ENCODE measurements at places on chromosomes 6 and 20.

- DNase-seq: no peak
Measured at GRCh38 chr20:16098890-16099639, 474.2 kb downstream of the KIF16B start.

DNA sequence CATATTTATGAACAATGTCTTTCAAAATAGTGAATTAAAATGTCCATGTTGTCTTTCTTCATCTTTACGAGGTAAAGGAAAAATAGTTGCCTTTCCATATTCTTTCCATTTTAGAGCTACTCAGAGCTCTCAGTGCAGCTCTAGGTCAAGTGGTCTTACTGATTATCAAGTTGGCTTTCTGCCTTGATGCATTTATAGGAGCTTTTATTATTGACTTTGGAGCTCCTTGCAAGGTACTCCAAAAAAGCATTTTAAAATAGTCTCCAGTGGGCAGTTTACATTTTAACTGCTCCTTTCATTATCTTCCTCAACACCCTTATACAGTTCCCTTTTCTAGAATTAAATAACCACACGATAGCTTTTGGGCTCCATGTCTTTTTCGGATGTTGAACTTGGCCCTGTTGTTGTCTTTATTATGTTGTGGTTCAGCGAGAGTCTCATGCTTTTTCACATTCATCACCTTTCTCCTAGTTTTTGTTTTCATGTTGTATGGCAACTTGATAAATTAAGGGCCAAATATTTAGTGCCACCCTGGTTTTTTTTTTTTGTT lies 122.9 kb downstream of the CLIC5 start:
- DNase-seq: no peak

DNA sequence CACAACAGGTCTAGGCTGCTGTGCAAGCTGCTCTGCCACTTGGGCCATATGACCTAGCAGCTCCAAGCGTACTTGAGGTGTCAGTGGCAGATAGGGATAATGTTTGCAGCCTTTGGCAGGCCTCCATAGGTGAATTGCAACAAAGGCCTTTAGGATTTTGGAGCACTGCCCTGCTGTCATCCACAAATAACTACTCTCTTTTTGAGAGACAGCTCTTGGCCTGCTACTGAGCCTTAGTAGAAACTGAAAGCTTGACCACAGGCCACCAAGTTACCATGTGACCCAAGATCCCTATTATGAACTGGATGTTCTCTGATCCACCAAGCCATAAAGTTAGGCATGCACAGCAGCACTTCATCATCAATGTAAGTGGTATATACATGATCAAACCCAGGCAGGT lies 29.9 kb downstream of the FBXO30 start:
- DNase-seq: no peak

- DNase-seq: no peak
Measured at GRCh38 chr20:46946181-46946624, 51.6 kb downstream of the EYA2 start.

DNA sequence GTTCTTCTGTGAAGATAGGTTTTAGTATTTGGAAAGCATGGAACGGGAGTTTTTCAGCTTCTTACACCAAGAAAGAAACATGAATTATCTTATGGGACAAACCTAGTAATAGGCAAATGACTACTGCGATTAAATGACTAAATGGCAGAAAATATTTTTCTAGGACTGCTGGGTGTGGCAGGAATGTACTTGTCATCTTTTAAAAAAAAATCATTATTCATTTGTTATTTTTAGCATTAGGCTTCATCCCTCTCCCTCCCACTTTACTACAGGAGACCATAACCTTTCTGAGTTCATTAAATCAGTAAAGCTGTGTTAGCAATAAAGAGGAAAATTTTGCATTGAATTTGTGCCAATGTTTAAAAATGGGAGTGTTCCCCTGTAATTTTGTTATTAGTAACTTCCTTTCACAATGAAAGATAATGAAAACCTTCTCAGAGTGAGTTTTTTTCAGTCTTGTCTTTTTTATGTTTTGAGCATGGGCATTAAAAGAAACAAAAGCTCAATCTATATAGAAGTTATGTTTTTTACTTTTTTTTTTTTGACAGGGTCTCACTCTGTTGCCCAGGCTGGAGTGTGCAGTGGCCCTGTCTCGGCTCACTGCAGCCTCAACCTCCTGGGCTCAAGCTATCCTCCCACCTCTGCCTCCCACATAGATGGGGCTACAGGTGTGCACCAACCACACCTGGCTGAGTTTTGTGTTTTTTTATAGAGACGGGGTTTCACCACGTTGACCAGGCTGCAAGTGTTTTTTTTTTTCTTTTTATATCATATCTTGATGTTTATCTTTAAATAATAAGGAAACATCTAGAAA lies 105.6 kb upstream of the CLDN20 start:
- no peak for DNase-seq

GRCh38 chr6:131262060-131262459 lies 126.8 kb downstream of the AKAP7 start:
- DNase-seq: no peak

- no peak for DNase-seq
Measured at GRCh38 chr6:74420221-74420620, 724.2 kb downstream of the CD109 start.

- no peak for DNase-seq
Measured at GRCh38 chr6:54112151-54112650, 958 bp downstream of the MLIP start.

DNA sequence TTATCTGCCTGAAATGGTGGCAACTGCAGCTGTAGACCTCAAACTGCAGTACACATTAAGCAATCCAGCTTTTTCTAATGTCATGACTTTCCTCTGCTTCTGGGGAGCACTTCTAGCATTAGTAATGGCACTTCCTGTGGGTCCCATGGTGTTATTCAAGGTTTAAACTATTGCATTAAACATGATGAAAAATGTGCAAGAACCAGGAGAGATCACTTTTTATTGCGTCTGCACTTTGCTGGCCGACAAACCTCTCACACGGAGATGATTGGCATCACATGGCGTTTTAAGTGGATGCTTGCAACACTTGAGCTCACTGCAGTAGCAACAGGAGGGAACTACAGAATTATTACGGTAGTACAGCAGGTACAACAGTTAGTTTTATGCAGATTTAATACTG lies 148.4 kb downstream of the HIVEP2 start:
- DNase-seq: no peak

DNA sequence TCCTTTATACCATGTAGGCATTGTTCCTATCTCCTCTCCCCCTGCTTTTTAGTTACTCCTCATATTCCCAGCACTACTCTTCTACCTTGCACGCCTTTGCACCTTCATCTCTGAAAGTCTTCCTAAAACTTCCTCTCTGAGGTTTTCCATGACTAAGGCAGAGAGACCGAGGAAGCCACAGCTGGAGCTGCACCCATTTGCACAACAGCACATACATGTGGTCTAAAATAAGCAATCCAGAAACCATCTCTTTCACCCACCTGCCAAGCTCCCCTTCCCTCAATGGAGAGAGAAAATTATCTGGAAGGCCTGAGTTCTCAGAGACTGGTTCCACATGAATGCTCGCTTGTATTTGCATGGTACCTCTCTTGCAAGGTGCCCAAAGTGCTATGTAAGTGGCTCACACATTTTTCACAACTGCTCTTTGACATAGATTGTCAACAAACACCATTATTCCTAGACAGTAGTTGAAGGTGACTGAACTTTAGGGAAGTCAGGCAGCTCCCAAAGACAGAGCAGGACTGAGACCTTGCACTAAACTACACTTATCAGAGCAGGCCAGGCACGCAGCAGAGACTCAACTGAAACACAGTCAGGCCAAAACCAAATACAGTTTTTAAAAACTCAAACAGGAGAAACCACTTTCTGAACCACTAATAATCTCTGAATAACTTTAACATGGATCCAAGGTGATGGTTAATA lies 313.2 kb downstream of the TFAP2A start:
- DNase-seq: no peak

DNA sequence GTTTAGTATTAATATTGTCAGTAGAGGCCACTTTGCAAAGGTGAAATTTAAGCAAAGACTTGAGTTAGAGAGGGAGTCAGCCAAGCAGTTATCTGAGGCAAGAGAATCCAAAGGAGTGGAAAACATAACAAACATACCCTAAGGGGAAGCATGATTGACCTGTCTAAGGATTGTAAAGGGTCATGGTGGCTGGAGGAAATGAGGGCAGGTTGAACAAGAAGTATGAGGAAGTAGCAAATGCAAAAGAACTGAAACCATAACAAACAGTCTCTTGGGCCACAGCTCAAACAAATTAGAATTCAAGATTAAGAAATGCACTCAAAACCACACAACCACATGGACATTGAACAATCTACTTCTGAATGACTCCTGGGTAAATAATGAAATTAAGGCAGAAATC lies 103.2 kb downstream of the FBXO5 start:
- DNase-seq: no peak

DNA sequence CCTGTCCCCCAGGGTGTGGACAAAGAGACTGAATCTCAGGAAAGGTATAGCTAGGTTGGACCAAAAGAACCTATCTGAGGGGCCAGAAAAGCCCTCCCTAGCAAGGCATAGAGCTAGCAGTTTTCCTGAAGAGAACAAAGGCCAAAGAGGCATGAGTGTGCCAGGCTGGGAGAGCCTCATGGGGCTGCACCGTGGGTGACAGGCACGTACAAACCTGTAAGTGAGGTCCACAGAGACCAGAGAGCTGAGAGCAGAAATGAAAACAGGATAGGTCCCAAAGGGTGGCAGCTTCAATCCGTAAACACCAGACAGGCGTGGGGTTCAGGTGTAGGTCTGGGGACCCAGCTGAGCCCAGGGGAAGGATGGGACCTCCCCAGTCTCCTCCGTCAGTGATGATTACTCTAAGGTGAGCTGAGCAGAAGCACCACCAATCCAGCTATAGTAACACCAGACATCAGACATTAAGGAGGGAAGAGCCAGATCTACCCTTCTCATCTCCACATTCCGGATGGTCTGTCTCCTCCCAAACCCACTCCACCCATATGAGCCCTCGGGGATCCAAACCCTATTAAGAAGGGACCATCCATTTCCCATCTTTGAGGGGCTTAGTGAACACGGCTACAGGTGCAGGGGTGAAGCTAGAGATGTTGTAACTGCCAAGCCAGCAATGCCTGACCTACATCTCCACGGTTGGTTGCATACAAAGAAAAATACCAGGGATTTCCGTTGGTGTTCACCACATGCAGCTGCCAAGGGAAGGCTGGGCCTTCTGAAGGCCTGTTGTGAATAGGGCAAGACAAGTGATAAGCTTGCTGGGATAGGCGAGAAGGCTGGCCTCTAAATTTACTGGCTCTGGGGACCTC lies 38.3 kb downstream of the BCL2L1 start:
- DNase-seq: no peak

GRCh38 chr6:80728830-80729229 lies 622.4 kb downstream of the BCKDHB start:
- DNase-seq: no peak

DNA sequence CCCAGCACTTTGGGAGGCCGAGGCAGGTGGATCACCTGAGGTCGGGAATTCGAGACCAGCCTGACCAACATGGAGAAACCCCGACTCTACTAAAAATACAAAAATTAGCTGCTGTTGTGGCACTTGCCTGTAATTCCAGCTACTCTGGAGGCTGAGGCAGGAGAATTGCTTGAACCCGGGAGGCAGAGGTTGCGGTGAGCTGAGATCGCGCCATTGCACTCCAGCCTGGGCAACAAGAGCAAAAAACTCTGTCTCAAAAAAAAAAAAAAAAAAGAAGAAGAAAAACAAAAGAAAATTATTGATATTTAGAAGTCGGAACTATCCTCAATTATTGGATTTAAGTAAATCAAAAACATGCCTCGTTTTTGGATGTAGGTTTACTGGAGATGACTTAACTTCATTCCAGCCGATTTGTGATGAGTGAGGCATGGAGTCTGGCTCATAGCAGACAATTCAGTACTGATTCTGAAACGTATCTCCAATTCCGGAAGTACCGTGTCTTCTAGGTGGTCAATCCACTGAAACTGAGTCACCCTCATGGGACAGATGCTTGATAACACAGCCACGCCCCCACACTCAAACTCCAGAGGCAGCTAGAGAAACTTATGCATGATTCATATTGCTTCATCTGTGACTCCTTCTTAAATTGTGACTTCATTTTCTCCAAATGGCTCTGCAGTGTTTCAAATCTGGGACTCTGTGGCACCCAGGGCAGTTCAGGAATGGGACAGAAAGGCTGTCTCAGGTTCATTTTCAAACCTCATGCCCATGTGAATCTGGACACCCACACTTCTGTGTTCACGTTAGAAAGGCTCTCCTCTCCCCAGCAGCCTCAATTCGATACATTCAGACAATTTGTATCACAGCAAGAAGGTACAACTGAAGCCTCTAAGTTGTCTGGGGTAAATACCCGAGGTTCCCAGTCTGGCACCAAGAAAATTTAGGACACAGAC lies 110.4 kb upstream of the ARMC2 start:
- peak; percentile 6 for DNase-seq

- no peak for DNase-seq
Measured at GRCh38 chr20:35606127-35606526, 9.5 kb upstream of the SPAG4 start.

DNA sequence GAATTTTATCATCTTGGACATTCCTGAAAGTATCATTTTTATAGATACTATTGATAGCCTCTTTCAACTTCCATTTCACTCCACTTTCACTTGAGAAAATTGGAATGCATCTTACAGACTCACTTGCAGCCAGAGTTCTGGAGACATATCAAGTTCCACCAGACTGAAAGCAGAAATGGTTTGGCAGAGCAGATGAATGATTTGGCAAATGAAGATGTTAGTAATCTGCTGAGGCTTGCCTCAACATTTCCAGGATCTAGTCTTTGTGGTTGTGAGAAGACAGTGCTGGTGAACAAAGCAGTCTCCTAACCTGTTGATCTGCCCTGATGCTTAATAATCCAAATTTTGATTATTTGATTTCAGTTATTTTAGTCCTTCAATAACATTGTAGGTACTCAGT lies 202.6 kb downstream of the TRDN start:
- no peak for DNase-seq

- DNase-seq: no peak
Measured at GRCh38 chr6:1930356-1930755, 315.0 kb downstream of the GMDS start.

GRCh38 chr6:106757267-106757666 lies 127.9 kb downstream of the QRSL1 start:
- DNase-seq: no peak

- no peak for DNase-seq
Measured at GRCh38 chr20:35511814-35512420, 17.5 kb downstream of the C20orf173 start.

Data from CD4-positive, alpha-beta T cell treated with Interferon gamma for 1 hour (primary cell).